AG09319 (cell line): ENCODE measurements at places on chromosomes 6 and 20.

DNA sequence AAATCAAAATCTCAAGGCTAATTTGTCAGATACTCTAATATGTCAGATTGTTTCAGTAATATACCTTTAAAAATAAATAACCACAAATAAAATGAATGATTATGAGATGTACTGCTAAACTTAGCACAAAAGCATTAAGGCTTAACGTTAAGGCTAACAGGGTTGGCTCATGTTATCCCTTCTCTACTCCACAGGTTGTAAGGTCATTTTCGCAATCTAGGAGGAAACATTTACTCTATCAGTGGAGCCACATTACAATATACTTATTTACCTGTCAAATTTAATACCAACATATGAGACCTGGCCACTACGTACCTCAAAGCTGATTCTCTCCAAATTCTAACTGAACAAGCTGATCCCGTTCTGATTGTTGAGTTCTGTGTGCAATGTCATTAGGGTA is 95.7 kb downstream of the RCAN2 start:
- no peak for DNase-seq

DNA sequence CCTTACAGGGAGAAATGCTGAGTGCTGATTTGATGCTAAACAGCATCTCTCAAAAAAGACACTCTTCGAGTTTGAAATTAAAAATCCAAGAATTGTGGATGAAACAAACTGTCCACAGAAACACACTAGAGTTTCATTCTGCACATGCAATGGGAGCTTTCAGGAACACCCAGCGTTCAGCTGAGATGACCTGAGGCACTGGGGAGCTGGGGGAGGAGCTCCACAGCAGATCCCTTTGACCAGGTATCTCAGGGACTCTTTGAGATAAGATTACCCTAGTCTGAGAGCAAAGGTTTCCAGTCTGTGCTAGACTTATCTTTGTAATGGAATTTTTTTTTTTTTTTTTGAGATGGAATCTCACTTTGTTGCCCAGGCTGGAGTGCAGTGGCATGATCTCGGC is 70.8 kb upstream of the AGPAT4 start:
- DNase-seq: no peak

- no peak for DNase-seq
These were observed 44.7 kb upstream of the ADGRF4 start for GRCh38 chr6:47653706-47654105.

GRCh38 chr20:61184194-61184593 is 67.9 kb upstream of the CDH4 start:
- DNase-seq: no peak

GRCh38 chr6:142376115-142376514 is 74.3 kb downstream of the ADGRG6 start:
- no peak for DNase-seq

- DNase-seq: no peak
These were observed 124.9 kb downstream of the ANKRD60 start for GRCh38 chr20:58103517-58103904.

- DNase-seq: no peak
These were observed 157.8 kb downstream of the RCAN2 start for GRCh38 chr6:46333481-46333880.

- no peak for DNase-seq
These were observed 403.4 kb downstream of the SYNE1 start for GRCh38 chr6:152233547-152234320.

DNA sequence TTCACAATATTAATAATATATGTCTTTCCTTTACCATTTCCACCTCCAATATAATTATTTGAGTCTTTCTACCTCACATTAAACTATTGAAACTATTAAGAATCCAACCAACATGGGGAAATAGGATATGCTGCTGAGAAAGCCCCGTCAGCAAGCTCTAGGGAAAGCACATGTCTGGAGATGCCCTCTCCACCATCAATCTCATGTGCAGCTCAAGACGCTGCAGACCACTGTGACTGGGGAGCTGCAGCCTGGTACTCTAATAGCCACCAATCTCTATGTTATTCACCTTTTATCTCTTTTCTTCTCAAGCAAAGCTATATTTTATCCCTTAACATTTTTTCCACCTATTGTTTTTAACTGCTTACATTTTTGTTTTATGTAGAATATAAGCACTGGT is 50.3 kb downstream of the COL9A1 start:
- DNase-seq: no peak

GRCh38 chr20:59247731-59248684 is 52.4 kb upstream of the EDN3 start:
- no peak for DNase-seq

- DNase-seq: no peak
These were observed 46.1 kb upstream of the CCN6 start for GRCh38 chr6:112007805-112008204.

- no peak for DNase-seq
These were observed 326.1 kb downstream of the PRL start for GRCh38 chr6:21970569-21971300.

DNA sequence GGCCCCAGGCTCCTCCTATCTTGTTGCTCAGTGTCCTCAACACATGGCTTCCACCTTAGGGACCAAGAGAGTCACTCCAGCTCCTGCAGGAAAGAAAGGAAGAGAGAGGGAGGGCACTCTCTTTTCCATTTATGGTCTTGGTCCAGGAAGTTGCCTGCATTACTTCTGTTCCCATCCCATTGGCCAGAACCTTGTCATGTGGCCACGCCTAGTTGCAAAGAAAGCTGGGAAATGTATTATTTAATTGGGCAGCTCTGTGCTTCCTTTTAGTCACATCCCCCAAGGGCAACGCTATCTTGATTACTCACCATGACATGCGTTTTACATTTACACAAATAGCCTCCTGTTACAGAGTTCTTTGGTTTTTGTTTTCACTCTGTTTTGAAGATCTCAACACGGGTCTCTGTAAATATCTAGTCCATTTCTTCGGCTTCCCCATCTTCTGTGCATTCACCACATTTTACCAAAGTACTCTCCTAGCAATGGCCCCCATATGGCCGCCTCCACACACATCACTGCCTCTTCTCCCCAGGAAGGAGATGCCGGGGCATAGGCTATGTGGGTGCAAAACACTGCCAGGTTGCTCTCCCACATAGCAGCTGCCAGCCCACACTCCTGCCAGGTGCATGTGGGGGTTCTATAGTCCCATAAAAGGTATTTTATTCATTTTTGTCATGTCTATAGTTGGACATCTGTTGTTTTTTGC is 35.7 kb upstream of the ZMYND8 start:
- peak; percentile 85 for DNase-seq

GRCh38 chr20:44496976-44497375 is 21.3 kb downstream of the TTPAL start:
- DNase-seq: no peak

GRCh38 chr6:35177157-35177556 is 36.0 kb upstream of the TCP11 start:
- DNase-seq: no peak

DNA sequence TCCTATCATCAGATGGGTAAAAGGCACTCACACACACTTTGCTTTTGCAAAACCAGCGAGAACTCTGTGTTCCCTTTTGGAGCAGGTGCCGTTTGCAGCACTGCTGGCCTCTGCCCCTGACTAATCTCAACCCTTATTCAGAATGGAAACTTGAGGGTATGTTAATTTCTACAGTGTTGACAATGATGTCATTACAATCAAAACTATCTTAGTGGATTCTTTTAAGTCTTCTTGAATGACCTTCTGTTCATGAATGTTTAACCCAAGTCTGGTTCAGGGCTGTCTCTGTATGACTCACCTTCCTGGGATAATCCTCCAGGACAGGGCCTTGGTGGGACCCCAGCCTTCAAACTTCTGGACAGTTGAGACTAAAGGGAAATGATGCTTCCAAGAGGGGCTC is 197.9 kb downstream of the CDH4 start:
- DNase-seq: no peak

- DNase-seq: no peak
These were observed 38.6 kb downstream of the NPEPL1 start for GRCh38 chr20:58731192-58731591.

DNA sequence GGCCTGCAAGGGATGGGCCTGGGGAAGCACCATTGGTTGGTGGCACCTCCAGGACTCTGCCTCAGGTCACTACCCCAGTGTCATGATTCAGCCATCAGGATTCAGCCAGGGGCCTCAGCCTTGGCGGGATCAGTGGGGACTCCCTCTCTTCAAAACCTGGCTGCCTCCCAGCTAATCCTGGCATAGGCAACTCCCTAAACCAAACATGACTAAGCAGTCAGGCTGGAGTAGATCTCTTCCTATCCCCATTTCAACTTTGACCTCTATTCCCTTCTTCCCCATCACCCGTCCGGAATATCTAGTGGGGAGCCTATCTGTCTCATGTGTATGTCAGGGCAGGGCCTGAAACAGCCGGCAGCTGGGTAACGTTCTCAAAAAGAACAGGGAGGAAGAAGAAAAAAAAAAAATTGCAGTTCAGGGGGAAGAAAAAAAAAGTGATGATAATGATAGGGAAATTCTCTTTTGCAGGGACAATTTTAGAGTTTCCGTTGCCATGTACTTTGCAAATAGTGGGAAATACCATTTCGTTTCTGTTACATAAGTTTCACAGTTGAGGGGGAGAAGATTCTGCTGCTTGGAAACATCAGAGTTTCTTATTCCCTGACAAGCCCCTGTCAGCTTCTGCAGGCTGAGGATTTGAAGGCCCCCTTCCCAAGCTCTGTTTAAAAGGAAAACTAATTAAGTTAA is 4.1 kb upstream of the PREX1 start:
- peak; percentile 10 for DNase-seq

DNA sequence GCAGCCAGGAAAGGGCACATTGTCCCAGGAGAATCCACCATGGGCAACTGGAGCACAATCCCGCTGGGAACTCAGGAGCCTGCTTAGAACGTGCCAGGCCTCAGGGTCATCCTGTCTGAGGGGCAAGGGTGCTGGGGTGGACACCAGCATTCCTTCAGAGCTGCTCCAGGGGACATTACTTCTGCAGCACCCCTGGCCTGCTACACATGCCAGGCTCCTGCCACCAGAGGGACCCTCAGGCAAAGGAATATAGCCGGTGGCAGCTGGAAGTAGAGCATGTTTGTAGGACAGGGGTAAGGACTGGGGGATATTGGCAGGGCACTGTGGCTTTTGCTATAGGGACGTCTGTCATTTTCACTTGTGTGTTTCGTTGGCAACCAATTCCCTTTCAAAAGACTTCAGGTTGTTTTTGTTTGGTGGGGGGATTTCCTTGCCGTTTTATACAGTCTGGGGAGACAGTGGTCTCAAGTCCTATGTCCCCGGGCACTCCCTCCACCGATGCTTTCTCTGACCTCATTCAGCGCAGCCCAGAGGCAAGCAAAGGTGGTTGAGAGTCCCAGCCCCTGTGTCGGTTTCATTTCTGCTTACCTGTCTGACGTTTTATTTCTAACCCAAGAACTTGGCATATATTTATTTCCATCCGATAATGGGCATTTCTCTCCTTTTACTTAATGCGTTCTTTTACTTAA is 130.8 kb downstream of the JPH2 start:
- DNase-seq: no peak

- DNase-seq: no peak
These were observed 145.9 kb downstream of the SYCP2 start for GRCh38 chr20:59787538-59787890.

DNA sequence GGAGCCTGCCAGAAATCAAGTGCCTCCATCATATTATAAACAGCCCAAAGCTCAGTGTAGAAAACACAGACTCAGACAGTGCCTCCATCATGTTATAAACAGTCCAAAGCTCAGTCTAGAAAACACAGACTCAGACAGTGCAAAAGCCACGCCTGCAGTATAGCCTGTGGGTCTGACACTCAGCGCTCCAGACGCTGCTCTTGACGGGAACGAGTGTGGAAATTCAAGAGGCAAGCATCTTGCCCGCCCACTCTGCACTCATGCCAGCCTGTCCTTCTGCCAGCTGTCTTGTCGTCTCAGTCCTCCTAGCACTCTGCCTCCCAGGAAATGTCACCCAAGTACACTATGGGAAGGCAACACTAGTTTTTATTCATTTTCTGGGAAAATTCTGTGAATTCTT is 274.2 kb upstream of the CDH4 start:
- DNase-seq: no peak

DNA sequence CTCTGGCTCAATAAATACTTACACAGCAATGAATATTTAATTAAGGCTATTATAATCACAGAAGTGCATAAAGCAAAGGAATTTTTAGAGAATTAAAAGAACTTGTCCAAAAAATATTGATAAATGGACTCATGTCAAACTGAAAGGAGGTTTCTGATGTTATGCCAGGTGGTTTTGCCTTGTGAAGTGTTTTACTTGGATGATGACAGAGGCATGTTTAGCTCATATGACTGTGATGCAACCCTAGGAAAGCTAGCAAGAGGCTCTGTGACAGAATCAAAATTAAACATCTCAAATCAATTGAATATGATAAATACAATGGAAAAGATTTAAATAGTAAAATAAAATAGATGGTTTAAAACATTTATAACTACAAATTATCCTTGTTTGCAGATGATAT is 137.3 kb downstream of the TMEM200A start:
- peak; percentile 42 for DNase-seq

DNA sequence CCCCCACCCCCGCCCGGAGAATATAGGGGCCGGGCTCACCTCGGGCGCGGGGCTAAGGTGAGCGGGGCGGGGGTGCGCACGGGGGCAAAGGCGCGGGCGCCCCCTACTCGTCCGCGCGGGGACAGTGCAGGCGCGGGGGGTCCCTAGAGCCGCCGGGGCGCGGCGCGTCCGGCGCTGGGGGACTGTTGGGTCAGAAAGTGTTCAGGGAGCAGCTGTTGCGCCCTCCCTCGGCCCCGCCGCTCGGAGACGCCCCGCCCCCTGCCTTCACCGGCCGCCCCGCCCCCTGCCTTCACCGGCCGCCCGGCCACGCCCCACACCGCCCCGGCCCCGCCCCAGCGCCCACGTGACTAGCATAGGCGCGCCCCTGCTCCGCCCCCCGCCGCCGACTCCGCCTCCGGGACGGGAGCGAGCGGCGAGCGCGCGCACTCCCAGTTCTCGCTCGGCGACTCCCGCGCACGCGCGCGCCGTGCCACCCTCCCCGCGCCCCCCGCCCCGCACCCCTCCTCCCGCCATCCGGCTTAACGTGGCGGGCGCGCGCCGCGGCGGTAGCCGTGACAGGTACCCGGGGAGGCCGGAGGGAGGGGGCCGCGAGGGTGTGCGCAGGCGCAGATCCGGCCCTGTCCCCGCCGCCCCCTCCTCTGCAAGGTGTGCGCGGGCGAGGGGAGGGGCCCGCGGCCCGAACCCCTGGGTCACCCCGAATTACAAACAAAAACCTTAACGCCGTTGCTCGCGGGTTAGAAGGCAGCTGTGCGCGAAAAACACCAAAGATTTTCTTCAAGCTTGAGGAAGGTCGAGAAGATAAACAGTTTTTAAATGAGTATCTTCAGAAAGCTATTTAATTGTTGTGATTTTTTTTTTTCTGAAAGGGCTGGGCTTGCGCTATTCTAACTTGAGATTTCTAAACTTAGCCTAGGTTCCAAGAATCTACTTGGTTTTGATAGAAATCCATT is 704 bp upstream of the ZNF217 start:
- peak; percentile 86 for DNase-seq

- DNase-seq: no peak
These were observed 66.6 kb downstream of the EZR start for GRCh38 chr6:158752613-158753012.

GRCh38 chr6:21115111-21115510 is 478.4 kb upstream of the SOX4 start:
- DNase-seq: no peak

DNA sequence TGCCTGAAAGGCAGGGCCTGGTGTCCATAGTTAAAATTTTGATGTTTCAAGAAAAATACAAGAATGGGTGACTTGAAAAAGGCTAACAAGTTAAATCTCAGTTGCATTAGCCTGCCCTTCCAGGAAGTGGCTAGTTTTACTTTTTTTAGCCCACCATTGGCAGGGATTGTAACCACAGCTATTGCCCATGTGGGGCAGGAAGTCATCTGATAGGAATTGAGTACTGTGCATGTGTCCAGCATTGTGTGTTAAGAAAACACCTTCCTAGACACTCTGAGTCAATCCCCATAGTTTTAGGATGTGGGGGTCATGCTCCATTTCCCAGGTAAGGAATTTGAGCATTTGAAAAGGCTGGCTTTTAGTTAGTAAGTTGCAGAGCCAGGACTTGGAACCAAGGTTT is 26.9 kb downstream of the LYRM2 start:
- no peak for DNase-seq
